ENCODE measurements at places on chromosomes 12 and 14.
A peak's percentile ranks its signal among the peaks of the same experiment; 100 is the strongest.

DNA sequence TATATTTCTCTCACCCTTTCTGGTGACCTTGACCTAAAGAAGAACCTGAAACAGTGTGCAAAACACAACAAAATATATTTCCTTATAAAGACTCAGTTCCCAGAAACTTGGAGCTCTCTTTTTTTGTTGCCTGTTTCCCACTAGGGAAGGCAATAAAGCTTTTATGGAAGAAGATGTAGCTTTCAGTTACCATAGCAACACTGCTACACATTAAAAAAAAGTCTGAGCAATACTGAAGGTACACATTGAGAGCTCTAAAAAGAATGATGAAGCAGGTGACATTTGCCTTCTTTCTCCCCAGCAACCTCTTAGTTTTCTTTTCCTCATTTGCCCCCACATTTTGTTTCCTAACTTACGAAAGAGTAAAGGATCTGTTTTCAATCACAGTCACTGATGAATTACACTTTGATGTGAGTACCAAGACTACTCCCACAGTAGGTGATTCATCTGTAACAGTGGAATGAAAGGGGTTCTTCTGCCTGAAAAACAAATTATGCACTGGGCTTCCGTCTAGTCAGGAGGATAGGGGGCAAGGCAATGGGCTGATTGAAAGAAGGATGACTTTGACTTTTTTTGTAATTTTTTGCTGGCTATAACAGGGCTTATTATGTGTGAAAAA, 1.1 kb upstream of the CATSPERB start:
- no peak for DNase-seq

DNA sequence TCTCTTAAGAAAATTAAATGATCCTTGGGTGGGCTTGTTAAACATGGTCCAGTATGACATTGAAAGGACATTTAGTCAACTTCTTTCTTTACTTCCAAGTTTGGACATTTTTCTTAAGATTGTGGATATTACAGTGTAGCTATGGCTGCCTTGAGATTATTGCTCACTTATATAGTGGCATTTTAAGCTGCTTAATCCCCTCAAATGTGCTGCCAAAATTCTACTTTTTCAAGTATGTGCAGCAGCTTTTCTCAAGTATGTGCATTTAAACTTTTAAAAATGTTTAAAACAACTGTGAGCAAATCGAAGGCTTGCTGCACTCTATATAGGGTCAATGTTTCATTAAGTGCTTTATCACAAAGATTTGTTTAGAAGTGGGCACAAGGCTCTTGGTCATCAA, 7.4 kb downstream of the TXNRD1 start:
- no peak for DNase-seq

DNA sequence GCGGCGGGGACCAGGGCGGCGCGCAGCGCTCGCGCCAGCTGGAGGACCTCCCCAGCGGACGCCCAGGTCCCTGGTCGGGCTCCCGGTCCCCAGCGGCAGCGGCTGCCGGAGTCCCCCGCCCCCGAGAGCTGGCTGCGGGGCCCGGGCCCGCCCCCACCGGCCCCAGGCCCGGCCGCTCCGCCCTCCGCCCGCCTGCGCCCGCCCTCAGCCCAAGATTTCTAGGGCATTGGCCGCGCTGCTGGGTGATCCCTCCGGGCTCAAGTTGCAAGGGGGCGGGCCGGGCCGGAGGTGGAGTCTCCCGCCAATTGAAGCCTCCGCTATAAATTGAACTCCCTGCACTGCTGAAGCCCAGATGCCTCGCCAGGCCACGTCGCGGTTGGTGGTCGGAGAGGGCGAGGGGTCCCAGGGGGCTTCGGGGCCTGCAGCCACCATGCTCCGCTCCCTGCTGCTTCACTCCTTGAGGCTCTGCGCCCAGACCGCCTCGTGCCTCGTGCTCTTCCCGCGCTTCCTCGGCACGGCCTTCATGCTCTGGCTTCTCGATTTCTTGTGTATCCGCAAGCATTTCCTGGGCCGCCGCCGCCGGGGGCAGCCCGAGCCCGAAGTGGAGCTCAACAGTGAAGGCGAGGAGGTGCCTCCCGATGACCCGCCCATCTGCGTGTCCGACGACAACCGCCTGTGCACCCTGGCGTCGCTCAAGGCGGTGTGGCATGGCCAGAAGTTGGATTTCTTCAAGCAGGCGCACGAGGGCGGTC, at the start of gene DIO3:
Gene DIO3 (plus strand): TSS at position 351 of the 752 bp plus-strand sequence.
- no peak for DNase-seq

DNA sequence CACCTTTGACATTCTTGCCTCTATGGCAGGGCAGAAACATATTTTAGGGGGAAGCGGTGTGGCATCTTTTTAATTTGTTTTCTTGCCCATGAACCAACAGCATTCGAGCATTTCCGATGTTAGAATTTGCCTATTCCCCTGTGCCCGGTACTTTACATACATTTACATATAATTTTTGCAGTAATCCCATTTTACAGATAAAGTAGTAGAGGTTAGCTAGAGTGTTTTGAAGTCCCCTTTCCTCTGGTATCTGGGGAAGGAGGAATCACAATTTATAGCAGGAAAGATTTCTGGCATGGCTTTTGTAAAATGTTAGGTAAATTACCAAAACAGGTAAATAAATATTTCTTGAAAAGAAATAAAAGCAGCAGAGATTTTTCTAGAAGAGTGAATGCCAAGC, 1.6 kb downstream of the BORCS5 start:
- no peak for DNase-seq

DNA sequence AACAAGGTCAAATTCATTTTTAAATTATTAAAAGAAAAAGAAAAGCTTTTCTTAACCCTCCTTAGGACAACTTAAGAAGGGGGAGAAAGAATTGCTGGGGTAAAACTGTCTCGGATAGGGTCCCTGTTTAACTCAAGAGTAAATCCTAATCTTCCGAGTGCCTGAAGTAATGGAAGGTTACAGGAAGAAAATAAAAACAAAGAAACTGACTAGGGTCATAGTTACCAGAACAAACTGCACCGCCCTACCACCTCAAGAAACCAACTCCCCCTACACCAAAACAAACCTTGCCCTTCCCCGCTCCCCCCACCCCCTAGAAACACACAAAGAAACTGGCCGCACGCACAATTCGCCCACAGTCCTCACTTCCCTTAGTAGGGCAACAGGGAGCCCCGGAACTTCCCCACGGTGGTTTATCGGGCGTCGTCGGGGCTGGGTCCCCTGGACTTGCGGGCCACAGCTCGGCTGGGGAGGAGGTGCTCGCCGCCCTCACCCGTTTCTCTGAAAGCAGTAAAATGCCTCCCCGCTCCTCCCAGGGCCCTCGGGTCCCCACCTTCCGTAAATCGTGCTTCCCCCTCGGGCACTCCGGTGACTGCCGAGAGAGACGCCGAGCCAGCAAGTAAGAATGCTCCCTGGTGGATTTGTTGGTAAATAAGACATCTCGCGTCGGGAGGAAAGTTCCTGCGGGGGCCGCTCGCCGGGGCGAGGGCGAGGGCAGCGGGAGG, 2.4 kb downstream of the SINHCAF start:
- DNase-seq = peak; percentile 38

All from CD4-positive, alpha-beta T cell treated with Interleukin-6 at 100 ng/mL for 8 hours (primary cell).